ENCODE measurements at places on chromosomes 6 and 20.
A peak's percentile ranks its signal among the peaks of the same experiment; 100 is the strongest.

DNA sequence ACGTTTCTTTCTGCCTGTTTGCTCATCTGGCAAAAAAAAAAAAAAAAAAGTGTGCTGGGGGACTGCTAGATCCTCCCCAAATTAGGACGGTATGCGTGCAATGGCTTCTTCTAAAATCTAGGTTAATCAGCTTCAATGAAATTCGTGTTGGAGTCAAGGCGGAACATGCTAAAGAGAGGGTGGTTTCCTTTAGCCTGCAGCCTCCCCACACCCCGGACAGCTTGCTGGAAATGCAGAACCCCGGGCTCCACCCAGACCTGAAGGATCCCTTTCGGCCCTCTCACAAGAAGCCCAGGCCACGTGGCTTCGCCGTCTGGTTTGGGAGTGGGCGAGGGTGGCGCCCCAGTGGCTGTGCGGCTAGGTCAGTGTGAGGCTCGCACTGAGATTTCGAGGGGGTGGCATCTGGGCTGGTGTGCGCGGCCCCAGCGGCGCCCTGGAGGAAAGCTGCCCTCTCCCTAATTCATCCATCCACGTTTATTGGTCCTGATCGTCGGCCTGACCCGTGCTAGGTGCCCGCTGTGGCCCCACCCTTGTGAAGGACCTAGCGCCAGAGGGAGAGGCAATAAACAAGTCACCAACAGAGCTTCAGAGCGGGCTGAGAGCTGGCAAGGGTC, 49.0 kb downstream of the APCDD1L start:
- H3K4me3 ChIP-seq, result no peak overlapping the region
- DNase-seq, result no peak
- H3K4me1 ChIP-seq, result peaks cover 6% of the 10 kb centered on the region
- H3K36me3 ChIP-seq, result no peaks in the 10 kb centered on the region

DNA sequence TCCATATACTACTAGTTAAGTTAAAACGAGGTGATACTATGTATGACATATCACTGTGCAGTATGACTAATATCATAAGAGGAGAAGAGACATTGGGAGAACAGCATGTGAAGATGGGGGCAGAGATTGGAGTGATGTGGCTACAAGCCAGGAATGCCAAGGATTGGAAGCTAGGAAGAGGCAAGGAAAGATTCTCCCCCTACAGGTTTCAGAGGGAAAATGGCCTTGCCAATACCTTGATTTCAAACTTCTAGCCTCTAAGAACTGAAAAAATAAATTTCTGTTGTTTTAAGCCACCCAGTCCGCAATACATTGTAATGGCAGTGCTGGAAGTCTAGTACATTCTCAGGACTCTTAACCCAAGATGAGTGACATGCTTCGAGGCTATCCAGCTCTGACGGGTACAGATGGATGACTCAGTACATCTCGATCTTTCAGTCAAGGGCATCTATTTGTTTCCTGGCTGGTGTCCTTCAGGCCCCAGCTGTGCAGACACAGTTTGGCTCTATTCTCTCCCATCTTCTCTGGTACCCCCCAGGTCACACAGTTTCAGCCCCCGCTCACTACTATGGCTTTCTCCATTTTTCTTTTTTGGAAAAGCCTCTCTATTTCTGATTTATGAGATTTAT, 55.5 kb upstream of the THEMIS start:
- no peaks in the 10 kb centered on the region for H3K4me1 ChIP-seq
- no peak overlapping the region for H3K27ac ChIP-seq
- H3K4me3 ChIP-seq, result no peak overlapping the region
- no peaks in the 10 kb centered on the region for H3K36me3 ChIP-seq

DNA sequence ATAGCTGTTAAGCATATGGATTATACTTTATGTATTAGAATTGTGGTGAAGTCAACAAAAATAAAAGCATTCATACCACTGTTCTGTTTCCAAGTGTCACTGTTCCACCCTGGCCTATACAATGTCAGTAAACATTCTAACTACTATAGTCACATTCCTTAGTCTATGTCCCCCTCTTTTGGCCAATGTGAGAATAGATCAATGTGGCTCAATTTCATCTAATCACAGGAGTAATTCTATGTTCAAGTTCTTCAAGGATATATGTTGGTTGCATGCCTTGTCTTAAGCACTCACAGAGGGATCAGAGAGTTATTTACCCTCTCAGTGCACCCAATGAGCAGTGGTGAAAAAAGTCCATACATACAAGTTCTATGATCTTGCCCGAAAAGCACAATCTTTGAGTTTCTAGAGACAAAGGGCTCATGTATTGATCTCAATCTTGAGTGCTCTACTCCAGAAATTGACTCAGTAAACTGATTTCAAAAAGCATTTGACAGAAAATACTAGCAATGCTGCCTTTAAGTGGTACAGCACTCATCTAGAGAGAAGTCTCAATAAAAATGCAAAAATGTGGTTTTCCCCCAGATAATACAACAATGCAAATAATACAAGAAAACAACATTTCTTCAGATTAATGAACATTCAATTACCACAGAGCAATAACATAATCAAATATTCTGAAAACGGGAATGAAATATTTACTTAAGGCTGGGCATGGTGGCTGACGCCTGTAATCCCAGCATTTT, 16.5 kb downstream of the SMLR1 start:
- H3K4me3 ChIP-seq, result no peak overlapping the region
- no peaks in the 10 kb centered on the region for H3K4me1 ChIP-seq
- DNase-seq, result no peak
- H3K27ac ChIP-seq, result no peak overlapping the region
- no peaks in the 10 kb centered on the region for H3K27me3 ChIP-seq

DNA sequence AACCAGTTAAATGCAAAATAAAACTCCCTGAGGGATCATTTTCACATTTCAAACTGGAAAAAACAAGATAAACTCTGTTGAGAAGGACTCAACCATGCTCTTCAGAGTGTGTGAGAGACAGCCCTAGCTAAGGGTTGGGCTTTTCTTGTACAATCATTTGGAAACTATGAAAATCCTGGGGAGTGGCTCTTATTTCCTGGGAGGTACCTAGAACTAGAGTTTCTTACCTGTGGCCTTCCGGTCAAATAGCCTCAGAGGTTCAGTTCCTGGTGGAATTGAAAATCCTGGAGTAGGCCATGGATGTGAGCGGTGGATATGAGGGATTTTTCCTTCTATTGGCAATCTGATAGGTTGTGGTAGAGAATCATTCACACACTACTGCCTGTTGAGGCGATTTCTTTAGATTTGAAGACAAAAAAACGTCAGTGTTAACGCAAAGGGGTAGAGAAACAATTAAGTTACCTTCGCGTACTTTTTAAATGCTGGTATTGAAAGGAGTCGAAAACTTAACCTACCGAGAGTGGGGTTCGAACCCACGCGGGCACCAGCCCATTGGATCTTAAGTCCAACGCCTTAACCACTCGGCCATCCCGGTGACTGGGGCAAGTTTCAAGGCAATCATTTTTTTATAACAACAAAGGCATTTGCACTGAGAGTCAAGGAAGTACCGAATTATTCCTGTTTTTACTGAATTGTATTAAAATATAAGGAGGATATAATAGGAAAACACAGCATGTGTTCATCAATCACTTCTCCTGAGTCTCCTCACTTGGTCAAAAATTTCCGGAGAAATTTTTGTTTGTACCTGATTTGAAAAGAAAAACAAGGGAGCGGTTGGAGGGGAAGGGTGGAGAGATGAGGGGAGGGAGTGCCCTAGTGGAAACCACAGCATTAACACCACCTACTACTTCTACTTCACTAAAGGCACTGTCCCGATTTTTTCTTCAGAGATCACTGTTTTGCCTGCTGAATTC, 191.3 kb downstream of the OR2B2 start:
- no peak for DNase-seq
- H3K4me3 ChIP-seq, result no peak overlapping the region
- H3K4me1 ChIP-seq, result no peaks in the 10 kb centered on the region
- no peaks in the 10 kb centered on the region for H3K36me3 ChIP-seq
- peaks cover 4% of the 10 kb centered on the region for H3K27me3 ChIP-seq
- H3K27ac ChIP-seq, result no peak overlapping the region

DNA sequence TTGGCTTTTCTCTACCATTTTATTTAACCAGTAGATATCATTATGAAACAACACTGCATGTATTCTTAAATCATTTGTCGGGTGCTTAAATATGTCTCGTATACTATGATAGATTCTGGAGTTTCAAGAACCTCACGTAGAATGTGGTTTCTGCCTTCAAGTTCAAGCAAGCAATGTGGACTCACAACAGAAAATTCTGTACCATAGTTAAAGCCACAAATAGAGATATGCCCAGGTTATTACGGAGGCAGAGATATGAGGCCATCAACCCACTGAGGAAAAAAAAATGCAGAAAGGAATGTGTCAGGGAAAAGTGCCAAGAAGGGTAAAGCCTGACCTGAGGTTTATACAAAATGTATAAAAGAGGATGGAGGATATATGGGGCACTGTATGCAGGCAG, 109.9 kb downstream of the GFRAL start:
- no peaks in the 10 kb centered on the region for H3K36me3 ChIP-seq
- no peak for DNase-seq
- H3K4me3 ChIP-seq, result no peak overlapping the region
- H3K27me3 ChIP-seq, result no peaks in the 10 kb centered on the region
- no peaks in the 10 kb centered on the region for H3K4me1 ChIP-seq
- H3K27ac ChIP-seq, result no peak overlapping the region

DNA sequence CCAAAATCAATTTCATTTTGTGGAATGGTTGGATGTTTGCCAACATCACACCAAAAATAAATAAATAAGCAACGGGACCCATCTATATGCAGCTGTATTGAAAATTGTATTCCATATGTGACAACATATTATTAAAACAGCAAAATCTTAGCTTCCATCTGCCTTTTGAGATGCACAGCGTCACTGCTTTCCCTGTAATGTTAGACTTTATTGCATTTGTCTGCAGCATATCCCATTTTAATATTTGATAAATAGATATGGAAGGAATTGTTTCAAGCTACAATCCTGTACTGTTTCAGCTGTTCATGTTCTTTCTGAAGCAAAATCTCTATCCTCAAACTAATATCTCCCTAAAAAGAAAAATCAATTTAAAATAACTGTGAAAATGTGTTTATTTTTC, 509.1 kb downstream of the PKHD1 start:
- no peak for DNase-seq
- no peak overlapping the region for H3K27ac ChIP-seq
- H3K36me3 ChIP-seq, result no peaks in the 10 kb centered on the region
- no peaks in the 10 kb centered on the region for H3K4me1 ChIP-seq
- H3K27me3 ChIP-seq, result no peaks in the 10 kb centered on the region
- no peak overlapping the region for H3K4me3 ChIP-seq

GRCh38 chr20:33568868-33569801, 79.2 kb downstream of the CBFA2T2 start:
- H3K27me3 ChIP-seq, result no peaks in the 10 kb centered on the region
- no peak overlapping the region for H3K4me3 ChIP-seq
- no peaks in the 10 kb centered on the region for H3K36me3 ChIP-seq
- H3K27ac ChIP-seq, result peak overlapping the region; percentile 21
- H3K4me1 ChIP-seq, result peaks cover 51% of the 10 kb centered on the region

DNA sequence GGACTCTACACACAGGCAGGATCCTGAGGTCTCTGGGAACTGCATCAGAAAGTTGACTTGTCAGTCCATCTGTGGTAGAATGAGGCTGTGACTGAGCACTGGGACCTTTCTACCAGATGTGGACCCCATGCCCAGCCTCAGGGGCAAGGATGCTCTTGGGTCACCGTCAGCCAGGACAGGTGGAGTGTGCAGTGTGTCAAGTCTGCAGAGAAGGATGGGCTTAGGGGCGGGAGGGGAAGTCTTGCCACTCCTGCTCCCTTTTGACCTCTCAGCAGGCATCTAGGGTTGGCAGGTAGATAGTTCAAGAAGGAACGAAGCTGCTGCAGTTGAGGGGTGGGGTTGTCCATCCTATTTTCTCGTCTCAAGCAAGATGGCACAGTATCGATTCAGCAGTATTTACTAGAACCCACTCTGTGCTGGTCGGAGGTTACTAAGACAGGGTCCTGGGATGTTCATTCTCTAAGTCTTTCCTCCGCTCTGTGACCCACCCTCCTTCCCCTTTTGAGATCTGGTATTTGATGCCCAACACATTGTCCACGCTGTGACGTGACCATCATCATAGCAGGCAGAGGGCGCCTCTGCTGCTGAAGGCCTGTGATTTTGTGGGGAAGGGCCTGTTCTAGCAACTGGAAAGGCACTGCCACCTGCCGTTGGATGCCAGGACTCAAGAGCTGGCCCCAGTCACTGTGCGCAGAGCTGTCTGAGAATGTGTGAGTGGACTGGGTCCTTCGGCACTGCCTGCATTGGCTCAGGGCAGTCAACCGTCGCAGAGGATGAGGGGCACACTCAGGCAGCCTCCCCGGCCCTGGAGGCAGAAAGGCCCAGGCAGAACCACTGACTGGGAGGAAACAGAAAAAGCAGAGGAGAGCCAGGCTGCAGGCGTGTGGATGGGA, 23.2 kb downstream of the RBCK1 start:
- H3K36me3 ChIP-seq, result no peaks in the 10 kb centered on the region
- no peak overlapping the region for H3K4me3 ChIP-seq
- no peak for DNase-seq
- no peaks in the 10 kb centered on the region for H3K4me1 ChIP-seq
- no peaks in the 10 kb centered on the region for H3K27me3 ChIP-seq

DNA sequence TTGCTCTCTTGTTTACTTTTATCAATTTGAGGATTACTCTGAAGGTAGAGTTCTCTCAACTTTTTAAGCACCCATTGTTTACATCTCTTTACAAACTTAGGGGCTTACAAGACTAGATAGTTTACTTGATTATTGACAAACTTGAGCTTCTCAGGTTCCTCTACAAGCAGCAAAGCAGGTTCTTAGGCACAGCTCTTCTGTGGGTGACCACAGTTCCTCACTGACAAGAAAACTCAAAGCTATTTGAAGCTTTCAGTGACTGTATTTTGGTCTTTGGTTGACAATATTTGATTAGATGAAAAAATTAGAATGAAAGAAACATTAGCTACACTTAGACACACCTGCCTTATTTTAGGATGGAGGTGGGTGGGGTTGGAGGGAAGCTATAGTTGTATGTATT, 327.3 kb upstream of the RUNX2 start:
- H3K4me3 ChIP-seq, result no peak overlapping the region
- H3K36me3 ChIP-seq, result no peaks in the 10 kb centered on the region
- no peaks in the 10 kb centered on the region for H3K4me1 ChIP-seq
- no peaks in the 10 kb centered on the region for H3K27me3 ChIP-seq

GRCh38 chr6:46288835-46289234, 118.1 kb upstream of the ENPP5 start:
- H3K4me1 ChIP-seq, result no peaks in the 10 kb centered on the region
- DNase-seq, result no peak
- H3K27ac ChIP-seq, result no peak overlapping the region
- H3K4me3 ChIP-seq, result no peak overlapping the region
- no peaks in the 10 kb centered on the region for H3K36me3 ChIP-seq

DNA sequence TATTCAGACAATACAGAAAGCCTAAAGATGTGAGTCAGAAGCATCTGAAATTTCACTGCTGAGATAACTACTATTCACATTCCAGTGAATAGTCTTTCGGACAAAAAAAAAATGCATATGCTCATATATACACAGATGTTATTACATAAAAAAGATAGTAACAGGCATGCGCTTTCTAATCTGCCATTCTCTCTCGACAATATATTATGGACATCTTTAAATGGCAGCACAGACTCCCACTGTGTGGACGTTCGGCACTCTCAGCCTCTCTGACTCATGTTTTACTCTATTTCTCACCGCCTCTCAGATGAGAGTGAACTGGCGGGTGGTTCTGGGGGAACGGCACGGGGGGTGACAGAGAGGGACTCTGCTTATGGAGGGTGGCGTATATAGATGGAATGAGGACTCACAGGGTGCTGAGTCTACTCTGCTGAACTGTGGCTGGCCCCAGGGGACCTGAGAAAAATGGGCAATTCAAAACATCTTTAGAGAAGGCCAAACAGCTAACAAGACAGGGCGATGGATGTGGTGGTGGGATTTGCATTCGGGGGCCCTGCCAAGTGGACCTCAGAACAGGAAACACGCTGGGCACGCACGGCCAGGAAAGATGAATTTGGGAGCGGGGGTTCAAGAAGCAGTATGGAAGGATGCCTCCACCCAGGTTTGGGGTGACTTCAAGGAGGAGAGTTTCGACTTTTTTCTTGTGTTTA, 68.9 kb downstream of the MDGA1 start:
- no peaks in the 10 kb centered on the region for H3K27me3 ChIP-seq
- H3K4me3 ChIP-seq, result no peak overlapping the region
- no peaks in the 10 kb centered on the region for H3K36me3 ChIP-seq
- H3K4me1 ChIP-seq, result peaks cover 15% of the 10 kb centered on the region
